ENCODE measurements at places on chromosomes 3 and 15.

- DNase-seq, result no peak
Measured at GRCh38 chr3:43729707-43730414, 39.1 kb downstream of the ABHD5 start.

DNA sequence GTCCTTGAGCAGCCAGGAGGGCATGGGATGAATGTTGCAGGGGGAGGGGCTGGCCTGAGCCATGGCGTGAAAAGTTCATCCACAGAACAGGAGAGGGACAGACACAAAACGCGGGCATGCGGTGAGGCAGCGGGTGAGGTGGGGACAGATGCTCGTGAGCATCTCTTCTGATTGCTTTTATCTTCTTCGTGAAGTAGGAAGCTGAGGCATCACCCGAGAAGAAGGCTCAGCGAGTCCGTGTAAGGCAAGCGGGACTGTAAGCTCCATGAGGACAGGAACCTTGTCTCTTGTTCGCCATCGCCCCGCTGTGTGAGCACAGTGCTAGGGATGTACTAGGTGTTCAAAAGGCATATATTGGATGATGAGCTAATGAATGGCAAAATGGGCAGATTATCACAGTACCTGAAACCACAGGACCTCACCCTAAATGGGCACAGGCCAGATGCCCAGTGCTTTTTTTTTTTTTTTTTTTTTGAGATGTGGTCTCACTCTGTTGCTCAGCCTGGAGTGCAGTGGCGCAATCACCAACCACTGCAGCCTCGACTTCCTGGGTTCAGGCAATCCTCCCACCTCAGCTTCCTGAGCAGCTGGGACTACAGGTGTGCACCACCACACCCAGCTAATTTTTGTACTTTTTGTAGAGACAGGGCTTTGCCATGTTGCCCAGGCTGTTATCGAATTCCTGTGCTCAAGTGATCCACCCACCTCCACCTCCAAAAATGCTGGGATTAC, 46.8 kb downstream of the CPN2 start:
- peak; percentile 5 for DNase-seq

DNA sequence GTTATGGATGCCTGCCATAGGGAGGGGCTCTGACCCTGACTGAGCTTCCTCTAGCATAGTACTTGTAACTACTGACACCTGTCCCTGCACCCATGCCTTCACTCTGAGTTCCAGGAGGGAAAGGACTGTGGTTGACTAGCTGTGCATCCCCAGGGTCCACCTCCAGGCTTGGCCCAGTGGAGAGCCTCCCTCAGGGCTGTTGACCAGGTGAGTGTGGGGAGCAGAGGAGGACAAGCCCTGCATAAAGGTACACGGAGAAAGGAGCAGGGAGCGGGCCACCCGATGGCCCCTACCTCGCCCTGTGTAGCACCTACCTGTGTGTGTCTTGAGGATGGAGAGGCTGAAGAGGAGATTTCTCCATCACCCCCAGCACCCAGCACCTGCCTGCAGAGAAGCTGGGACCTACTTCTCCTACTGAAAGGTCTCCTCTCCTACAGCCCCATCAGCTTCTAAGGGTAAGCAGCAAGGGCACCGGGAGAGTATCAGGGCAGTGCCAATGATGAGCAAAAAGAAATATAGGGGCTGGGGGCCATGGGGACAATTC, 6.7 kb upstream of the LTF start:
- DNase-seq, result peak; percentile 16

GRCh38 chr3:58824285-58824684, 157.7 kb upstream of the FAM3D start:
- peak; percentile 65 for DNase-seq

- DNase-seq, result no peak
Measured at GRCh38 chr3:63624941-63625560, 27.4 kb upstream of the SNTN start.

GRCh38 chr3:42014458-42014920, 52.6 kb upstream of the ULK4 start:
- DNase-seq, result no peak

DNA sequence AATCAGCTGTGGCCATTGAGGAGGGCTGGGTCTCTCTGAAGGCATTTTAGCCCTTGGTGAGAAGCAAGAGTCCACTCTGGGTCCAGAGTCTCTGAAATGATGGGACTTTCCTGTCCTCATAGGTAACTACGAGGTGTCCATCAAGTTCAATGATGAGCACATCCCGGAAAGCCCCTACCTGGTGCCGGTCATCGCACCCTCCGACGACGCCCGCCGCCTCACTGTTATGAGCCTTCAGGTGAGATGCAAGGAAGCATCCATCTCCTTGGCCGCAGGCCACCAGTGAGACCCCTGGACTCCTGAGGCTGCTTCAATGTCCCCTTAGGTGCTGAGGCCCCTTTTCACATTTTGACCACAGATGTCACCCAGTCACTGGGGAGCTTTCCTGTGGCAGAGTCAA, 54.9 kb downstream of the DNASE1L3 start:
- no peak for DNase-seq

DNA sequence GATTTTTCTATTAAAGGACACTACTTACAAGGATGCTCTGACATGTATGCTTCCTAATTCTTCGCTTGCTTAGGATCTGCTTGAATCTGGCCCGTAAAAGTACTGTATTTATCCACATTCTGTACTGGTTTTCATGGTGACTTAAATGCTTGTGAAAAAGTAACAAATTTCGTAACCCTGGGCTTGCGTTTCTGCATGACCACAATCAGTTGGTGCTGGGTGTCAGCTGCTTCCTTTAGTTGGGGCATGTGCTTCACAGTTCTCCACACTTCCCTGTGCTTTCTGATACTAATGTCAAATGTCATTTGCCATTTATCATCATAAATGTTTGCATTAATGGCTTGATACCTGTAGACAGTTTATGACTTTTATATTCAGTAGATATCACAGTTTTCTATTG, 218.4 kb upstream of the MLF1 start:
- no peak for DNase-seq

DNA sequence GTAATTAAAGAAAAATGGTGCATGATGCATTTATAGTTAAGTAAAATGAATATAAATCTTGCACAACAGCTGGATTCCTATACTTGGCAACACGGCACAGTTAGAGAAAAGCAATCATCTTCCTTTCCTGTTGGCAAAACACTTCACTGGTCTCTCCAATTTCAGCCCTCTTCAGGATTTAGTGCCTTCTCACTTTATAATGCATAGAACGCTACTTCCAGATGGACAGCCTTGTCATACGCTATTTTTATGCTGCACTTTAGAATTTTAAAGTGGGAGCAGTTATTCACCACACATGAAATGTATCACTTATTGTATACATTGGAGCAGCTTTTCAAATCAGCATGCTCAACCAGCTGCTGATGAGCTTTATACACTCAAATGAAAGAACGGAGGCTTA, 194.4 kb upstream of the GBE1 start:
- no peak for DNase-seq

GRCh38 chr3:121748680-121749275, 763 bp downstream of the GOLGB1 start:
- no peak for DNase-seq

DNA sequence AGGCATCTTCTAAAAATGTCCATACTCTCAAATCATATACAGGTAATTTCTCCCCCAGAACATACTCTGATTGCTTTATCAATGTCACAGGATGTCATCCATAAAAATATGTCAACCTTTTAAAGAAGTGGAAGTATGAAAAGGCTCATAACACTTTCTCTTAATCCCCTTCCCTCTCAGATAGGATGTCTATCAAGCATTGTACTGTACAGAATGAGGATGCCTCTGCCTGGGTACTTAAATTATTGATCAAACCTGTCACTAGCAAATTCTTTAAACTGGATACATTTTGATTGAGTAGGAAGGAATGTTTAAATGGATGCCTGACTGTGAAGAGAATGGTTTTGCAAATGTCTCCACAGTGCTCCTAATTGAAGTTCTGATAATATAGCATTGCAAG, 168.7 kb downstream of the EPHA3 start:
- DNase-seq, result no peak

- no peak for DNase-seq
Measured at GRCh38 chr3:128524374-128525299, 31.6 kb upstream of the GATA2 start.

DNA sequence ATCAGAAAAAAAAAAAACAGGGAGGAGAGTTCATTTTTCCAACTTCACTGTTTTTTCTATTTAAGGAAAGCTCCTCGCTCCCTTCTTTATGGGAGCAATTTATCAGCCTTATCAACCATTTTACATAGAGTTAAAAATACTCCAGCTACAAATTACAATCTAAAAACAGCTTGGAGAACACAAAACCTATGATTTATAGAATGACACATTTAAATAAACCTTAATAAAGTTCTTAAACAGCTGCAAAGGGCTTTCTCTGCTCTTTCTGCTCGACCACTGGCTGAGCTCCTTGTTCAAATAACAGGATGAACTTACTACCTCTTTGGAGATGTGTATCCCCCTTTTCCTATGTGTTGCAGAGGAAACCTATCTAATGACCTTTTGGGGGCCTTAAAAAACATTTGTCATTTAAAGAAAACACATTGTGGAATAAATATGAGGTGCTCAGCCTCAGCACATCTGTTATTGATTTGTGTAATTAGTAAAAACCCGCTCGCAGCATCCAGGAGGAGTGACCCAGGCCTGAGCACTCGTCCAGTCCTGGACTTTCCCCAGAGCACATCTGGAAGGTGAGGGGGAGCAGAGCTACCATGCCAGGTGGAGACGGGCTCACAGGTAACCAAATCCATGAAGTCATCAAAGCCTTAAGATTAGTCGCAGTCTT, 231.2 kb downstream of the ATP8B4 start:
- DNase-seq, result no peak

DNA sequence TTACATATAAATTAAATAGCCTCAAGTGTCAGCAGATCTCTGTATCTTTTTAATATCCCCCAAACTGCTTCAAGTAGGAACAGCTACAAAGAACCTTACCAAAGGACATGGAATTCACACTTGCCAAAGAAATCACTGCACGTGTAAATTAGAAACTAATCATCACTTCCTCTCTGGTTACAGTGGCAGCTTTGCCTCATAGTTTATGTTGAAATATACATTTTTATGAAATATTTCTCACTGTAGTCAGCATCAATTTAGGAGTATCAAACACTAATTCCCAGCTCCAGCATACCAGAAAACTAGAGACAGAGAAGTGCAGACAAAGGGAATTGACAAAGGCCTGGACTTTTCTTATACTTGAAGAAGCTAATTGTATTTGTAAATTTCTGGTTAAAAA, 260.9 kb downstream of the TIGIT start:
- DNase-seq, result no peak

DNA sequence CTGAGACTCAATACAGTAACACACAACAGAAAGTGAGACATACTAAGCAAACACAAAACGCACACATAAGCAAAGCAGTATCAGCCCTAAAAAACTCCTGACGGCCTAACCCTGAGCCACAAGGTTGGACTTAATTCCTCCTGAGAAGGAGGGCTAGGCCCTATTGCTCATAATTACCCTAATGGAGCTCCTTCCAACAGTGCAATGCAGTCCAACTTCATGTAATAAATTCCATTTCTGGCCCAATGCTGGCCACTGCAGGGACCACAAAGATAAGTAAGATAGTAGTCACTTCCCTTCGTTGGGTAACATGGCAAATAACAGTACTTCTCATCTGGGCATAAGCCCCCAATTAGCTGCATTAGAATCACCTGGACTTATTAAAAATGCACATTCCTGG, 4.2 kb downstream of the VPS39 start:
- no peak for DNase-seq

DNA sequence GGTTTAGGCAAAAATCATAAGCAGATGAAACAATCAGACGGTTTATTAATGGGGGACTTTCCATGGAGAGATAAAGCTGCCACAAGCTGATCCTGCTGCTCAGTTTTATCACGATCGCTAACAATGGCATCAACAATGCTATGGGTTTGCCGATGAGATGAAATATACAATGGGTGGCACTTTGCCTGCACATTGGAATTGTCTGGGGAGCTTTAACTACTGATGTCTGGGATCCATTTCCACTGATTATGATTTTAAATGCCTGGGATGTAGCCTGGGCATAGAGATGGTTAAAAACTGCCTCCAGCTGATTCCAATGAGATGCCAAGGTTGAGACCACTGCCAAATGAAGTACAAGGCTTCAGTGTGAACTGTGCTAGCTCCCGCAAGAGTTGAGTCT, 30.8 kb downstream of the CRYGS start:
- no peak for DNase-seq

DNA sequence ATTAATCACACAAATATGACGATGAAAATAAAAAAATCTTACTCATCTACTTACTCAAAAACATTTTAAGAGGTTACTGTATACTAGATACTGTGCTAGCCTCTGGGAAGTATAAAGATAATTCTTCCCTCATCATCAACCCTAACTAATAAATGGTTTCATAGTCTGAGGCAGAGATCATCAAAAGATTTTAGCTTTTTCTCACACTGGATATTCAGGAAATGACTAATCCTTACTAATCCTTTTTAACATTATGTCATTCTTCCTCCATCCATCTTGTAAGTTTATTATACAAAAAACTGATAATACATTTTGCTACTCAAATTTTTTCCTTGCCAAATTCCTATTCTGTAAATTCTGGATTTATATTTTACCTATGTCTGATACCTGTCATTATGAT, 29.7 kb downstream of the ACAD11 start:
- DNase-seq, result no peak

- DNase-seq, result no peak
Measured at GRCh38 chr3:180306691-180307090, 270.0 kb upstream of the PEX5L start.
